Ecto neural progenitor cell (in vitro differentiated cells): ENCODE measurements at places on chromosomes 4 and X.

DNA sequence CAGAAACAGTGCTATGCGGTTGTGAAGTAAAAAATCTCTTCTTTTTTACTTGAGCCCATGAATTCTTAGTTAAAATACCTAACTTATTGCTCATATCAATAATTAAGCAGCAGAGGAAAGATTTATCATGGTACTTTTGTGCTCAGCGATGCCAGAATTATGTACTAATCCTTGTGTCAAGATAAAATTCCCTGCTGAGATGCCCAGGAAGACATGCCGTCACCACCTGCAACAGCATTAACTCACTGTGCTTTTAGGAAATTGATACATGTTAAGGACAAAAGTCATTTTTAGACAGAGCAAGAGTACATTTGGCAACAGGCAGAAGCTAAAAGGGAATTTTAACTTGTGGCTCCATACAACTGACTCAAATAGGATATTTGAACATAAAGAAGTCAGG, 138.9 kb downstream of the NPNT start:
- no peak for DNase-seq

GRCh38 chr4:57077550-57078343, 32.4 kb downstream of the IGFBP7 start:
- DNase-seq, result peak; percentile 39

GRCh38 chr4:83062739-83063138, 27.8 kb downstream of the COPS4 start:
- DNase-seq, result no peak

DNA sequence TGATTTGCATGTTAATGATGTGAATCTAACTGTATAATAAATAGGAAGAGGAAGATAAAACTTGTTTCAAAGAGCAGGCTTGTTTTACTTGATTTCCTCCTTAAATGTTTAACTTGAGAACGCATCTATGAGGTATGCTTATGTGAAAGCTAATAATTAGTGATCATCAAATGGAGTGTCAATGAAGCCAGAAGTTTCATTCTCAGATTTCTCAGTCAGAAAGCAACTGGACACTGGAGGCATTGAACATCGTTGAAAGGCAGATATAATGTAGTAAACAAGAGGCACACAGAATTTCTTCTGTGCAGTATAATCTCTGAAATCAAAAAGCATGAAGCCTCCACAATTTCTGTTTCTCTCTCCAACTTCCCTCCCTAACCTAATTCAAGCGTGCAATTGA, 672.9 kb downstream of the ADGRL3 start:
- no peak for DNase-seq

- no peak for DNase-seq
These were observed 177.3 kb upstream of the FAT1 start for GRCh38 chr4:186900984-186901383.

DNA sequence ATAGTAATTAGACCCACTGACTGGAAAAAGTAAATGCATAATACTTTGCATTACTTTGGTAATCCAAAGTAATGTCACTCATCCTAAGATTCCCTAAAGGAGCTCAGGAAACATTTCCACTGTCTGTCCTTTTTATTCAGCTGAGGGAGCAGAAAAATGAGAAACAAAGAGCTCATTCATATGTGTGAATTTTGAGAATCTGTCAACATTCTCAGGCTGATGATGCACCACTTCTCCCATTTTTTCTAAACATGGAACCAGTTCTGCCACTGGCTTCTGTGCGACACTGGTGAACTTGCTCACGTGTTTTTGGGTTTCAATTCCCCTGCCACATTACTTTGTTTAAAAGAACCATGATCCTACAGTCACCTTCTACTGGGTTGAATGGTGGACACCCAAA, 28.4 kb upstream of the ADH7 start:
- no peak for DNase-seq

- no peak for DNase-seq
These were observed 80.1 kb downstream of the RTL5 start for GRCh38 chrX:72051589-72051988.
